ENCODE measurements at places on chromosomes 5 and 9.

- no peak for DNase-seq
Observed at GRCh38 chr5:96901384-96901783, 25.1 kb downstream of the ERAP2 start.

DNA sequence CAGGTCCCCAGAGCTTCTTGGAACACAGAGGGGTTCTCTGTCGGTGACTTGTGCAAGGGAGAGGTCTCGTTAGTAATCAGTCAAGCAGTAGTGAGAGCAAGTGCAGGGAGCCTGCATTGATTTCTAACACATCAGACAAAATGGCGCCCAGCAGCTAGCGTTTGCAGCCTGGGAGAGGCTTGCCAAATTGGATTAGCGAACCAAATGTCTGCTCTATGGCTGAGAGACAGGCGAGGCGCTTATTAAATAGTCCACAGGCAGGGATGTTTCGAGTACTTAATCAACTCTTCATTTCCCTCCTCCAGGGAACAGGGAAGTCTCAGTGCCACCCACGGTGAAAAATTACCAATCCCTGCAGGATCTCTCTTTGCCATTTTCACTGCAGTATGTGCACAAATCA, 131.4 kb upstream of the SHB start:
- no peak for DNase-seq

DNA sequence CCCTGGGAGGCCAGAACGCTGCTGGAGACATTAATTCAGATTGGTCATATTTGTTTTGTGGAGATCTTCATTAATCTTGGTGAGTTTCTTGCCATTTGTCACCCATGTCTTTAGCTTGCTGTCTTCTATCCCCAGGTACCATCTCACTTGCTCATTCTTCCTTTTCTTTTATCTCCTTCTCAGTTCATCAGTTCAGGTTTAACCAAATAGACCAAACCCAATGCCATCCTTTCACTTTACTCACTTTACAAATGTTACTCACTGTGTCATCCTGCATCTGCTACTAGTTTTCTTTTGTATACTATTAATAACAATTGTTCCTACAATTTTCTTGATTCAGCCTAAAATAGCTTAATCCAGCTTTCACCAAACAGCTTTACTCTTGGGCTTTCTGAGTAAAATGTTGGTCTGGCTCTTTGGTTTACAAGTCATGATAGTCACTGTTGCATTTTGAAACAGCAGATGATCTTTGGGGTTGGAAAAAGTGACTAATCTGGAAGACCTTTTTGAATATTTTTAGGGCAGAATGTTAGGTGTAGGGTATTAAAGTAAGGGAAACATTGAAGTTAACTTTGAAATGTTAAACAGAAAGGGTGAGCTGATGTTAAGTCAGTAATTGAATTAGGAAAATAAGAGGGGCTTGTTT, 246.9 kb downstream of the ZSWIM6 start:
- DNase-seq: no peak

- DNase-seq: no peak
Observed at GRCh38 chr5:160470437-160471361, 49.0 kb downstream of the PTTG1 start.

- DNase-seq: no peak
Observed at GRCh38 chr5:62794456-62794855, 215.8 kb downstream of the LRRC70 start.

DNA sequence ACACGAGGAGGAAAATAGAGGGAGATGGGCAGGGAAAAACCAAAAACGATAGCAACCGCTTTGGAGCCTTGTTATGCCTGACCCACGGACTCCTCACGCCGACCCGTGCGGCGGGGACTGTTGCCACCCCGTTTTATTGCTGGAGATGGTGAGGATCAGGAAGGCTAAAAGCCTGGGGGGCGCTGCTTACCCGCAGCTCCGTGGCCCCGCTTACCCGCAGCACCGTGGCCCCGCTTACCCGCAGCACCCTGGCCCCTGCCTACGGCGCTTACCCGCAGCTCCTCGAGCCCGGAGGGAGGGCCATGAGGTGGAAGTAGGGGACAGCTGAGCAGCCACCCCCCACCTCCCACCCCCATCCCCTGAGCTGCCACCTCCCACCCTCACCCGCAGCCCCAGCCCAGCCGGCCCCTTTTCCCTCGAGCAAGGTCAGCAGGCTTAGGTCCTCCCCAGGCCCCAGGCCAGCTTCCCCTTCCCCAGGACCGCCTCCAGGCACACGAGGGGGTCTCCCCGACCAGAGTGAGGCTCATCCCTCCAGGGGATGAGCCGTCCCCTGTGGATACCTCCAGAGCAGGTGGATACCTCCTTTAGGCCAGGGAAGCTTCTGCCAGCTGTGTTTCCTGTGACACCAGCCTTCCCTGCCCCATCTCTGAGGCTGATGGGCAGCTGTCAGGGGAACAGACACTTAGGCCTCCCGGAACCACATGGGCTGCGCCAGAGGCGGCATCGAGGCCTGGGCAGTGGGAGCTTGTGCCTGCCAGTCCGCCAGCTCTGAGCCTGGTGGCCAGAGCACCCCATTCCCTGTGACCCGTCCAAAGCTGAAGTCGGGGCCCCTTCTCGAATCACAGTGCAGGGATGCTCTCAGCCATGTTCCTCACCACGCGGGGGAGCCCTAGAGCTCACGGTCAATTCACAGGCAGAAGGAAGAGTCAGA, 92.3 kb downstream of the LMX1B start:
- DNase-seq: no peak

- no peak for DNase-seq
Observed at GRCh38 chr5:102153003-102153759, 142.9 kb downstream of the SLCO4C1 start.

GRCh38 chr5:97986069-97986468, 787.4 kb upstream of the RGMB start:
- no peak for DNase-seq

GRCh38 chr9:123336959-123337358, 19.0 kb upstream of the CRB2 start:
- no peak for DNase-seq

DNA sequence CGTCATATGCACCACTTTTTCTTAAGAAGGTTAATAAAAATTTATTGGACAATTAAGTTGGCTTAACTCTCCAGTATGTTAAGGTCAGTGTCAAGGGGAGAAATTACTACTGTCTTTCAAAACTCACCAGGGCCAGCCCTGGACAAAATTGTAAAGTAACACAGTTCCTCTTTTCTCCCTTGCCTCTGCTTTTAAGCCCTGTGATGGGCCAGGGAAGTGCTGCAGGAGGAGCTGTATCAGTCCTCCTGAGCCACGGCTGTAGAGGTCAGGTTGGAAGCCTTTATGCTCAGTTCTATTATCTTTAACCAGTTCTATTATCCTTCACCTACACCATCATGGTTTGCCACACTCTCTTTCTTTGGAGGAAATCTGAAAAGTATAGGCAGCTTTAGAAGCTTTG, 11.5 kb upstream of the PPP2R2B start:
- DNase-seq: no peak

DNA sequence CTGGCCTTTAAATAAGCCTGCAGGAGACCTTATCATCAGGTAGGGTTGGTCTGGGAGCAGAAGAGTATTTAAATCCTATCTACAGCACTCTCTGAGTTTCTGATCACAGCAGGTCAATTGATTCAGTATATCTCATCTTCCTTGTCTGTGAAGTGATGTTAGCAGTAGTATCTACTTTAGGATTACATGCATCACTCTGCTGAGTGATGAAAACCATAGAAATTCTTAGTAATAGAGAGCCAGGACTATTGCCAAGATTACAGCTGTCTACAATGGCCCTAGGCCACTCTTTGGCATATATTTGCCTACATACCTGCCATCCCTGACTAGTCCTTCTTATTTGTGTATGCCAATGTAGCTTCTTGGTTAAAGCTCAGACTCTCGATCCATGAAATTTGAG, 183.8 kb downstream of the ASTN2 start:
- DNase-seq: no peak

DNA sequence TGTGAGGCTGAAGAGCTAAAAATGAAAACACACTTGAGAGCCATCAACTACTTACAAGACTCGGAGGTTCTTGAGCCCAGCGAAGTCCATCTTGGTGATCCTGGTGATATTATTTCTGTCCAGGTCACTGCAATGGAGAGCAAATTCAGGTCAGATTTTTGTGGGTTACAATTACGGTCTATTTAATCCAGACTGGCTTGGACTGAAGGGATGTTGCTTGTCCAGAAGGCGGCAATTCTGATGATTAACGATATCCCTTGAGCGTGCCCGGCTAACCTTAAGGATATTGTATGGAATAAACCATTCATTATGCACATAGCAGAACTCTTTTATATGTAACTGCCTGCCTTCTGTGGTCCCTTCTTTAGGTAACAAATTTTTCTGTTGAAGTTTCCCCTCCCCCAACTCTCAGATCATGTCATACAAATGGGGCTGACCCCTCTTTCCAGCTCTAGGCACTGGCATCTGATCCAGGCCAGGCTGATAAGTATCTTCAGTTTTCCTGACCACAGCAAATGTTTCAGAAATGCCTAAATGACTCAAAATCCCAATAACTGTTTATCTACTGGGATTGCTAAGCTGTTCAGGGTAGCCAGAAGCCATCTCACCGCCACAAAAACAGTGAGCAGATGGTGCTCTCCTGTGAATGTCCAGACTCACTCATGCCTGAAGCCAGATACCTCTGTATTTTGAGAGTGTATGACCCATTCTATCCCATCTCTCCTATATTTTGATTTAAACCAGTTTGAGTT, 49.4 kb downstream of the SLIT3 start:
- DNase-seq: no peak

DNA sequence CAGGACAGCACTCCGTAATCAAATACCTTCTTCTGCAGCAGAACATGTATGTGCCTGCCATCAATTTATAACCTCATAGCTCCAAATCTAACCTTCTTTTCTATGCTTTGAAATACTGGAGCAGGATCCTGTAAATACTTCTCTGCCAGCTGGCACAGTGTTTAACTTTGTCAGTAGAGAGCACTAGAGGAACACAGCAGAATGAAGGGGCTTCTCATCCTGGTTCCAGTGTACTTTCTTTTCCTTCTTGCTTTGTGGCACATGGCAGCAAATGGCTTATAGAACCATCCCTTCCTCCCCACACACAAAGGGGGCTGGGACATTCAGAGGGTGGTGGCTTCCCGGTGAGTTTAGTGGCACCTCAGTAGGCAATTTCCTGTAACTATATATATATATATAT, 3.8 kb upstream of the FBXW11 start:
- no peak for DNase-seq

- no peak for DNase-seq
Observed at GRCh38 chr9:20623021-20623747, 885 bp upstream of the MLLT3 start.

DNA sequence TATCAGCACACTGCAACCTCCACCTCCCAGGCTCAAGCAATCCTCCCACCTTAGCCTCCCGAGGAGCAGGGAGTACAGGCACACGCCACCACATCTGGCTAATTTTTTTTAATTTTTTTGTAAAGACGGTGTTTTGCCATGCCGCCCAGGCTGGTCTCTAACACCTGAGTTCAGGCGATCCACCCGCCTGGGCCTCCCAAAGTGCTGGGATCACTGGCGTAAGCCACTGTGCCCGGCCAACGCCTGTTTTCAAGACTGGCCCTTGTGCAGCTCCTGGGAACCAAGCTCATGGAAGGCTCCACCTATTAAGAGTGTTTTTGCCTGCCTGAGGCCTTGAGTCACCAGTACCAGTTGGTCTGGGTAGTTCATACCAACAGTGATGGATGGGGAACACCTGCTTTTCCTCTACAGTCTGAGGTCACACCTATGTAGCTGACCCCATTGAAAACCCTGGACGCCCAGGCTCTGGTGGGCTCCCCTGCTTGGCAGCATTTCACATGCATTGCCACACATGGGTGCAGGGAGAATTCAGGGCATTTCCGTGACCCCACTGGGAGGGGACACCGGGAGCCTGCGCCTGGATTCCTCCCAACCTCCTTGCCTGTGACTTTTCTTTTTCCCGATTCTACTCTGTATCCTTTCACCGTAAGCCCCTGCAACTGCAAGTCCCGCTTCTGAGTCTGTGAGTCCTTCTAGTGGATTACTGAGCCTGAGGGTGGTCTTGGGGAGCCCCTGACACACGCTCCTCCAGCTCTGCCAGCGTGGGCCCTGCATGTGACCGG, 63.5 kb downstream of the ZNF354C start:
- DNase-seq: no peak

- DNase-seq: no peak
Observed at GRCh38 chr9:14313951-14314423, at the start of gene NFIB. TSS of gene NFIB (minus strand) at chr9:14314141. CDS start at chr9:14313511, 630 bp downstream.

DNA sequence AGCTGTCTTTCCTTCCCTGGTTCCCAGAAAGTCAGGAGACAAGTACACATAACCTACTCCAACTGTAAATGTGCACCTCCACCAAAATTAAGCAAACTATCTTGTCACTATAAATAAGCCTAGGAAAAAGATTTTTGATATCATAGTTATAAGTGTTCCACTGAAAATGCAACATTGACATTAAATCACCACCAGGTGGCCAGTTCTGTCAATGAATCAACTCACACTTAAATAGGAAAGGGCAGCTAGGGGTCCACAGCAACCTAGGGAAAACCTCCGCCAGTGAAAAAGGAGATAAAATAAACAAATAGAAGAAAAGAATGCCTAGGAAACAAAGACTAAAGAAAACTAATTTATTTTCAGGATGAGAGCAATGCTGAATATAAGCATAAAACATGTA, 243.0 kb upstream of the PTPRD start:
- no peak for DNase-seq

- DNase-seq: no peak
Observed at GRCh38 chr5:10635257-10635866, 71.5 kb downstream of the ANKRD33B start.

DNA sequence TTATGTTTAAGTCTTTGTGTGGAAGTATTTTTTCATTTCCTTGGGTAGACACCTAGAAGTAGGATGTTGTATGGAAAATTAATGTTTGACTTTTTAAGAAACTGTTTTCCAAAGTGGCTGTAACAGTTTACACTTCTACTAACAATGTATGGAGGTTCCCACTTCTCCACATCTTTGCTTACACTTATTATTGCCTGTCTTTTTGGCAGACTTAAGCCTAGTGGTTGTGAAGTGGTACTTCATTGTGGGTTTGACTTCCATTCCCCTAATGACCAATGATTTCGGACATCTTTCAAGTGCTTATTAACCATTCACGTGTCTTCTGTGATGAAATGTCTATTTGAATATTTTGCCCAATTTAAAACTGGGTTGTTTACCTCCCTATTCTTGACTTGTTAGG, 91.5 kb upstream of the CDKN2B start:
- no peak for DNase-seq

GRCh38 chr9:88660611-88661010, 125.6 kb downstream of the NXNL2 start:
- DNase-seq: no peak

Data from GOT3 (cell line).